ENCODE measurements at places on chromosomes 16 and 17.

DNA sequence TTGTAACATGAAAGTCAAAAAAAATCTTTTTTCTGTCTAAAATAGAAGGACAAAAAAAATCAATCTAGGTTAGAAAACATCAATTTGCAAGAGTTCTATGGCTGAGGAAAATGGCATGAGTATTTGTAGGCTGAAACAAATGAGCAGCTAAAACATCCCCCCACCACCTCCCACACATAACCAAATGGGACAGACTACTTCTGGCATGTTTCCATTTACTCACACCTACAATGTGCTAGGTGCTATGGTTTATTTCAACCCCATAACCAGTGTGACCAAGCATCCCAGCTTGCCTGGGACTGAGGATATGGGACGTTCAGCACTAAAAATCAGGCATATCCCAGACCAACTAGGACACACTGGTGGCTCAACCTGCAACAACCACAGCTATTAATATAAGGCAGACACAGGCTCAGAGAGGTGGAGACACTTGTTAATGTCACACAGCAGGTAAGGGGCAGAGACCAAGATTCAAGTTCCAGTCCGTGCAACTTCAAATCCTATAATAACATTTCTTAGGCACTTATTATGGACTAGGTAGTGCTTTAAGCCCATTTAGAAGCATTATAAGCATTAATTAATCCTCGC, 96.0 kb downstream of the XYLT1 start:
- DNase-seq = no peak

GRCh38 chr17:33113276-33113990, 121.8 kb downstream of the SPACA3 start:
- DNase-seq = no peak

- no peak for DNase-seq
Measured at GRCh38 chr17:28569446-28569845, 1.9 kb downstream of the PIGS start.

GRCh38 chr17:67412032-67412431, 35.0 kb downstream of the PITPNC1 start:
- DNase-seq = no peak

DNA sequence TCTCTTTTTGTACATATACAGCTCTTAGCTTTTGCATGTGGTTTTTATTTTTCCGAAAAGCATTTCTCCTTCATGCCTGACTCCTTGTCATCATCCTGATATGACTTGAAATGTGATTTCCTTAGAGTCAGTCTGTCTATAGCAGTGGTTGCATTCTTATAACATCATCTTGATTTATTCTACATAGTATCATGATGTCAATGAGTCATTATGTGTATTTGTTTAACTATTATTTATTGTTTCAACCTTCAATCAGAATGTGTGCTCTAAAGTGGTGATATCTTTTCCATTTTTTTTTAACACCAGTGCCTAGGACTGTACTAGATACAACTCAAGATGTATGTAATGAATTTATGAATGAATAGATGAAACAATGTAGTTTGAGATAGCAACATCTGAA, 354.9 kb upstream of the CDH8 start:
- DNase-seq = no peak

- DNase-seq = no peak
Measured at GRCh38 chr16:48014349-48015135, 141.3 kb downstream of the ABCC12 start.

DNA sequence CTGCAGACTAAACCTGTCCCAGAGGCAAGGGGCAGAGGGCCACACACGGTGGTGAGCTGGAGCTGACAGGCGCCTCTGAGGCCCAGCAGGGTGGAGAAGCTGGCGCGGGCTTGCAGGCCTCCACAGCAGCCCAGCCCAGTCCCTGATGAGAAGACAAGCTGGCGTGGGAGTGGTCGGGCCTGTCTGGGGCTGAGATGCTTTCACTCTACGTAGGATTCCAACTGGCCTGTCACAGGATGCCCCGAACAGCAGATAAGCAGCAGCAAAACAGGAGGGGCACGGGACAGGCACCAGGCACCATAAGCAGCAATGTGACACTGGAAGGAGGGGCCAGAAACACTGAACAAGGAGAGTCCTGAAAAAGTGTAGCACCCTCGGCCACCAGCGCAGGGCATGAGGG, 40.1 kb downstream of the PEMT start:
- no peak for DNase-seq

DNA sequence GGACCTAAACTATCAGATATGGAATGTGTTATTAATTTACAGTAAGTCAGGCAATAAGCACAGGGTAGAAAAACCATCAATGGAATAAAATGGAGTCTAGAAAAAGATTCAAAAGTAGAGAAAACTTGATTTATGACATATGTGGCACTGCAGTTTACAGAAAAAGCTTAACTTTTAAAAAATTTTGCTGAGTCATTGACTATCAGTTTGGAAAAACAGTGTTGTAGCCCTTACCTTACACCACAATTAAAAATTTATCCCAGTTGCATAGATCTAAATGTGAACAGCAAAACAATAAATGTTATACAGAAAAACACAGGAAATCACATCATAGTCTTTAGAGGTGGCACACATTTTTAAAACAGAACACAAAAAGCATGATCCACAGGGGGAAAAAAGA, 108.5 kb downstream of the USP22 start:
- DNase-seq = no peak

GRCh38 chr16:11073407-11073999, 129.1 kb downstream of the CLEC16A start:
- no peak for DNase-seq

GRCh38 chr16:87380881-87381280, 2.7 kb downstream of the FBXO31 start:
- DNase-seq = no peak

GRCh38 chr16:13558752-13559151, 361.2 kb upstream of the ERCC4 start:
- no peak for DNase-seq

DNA sequence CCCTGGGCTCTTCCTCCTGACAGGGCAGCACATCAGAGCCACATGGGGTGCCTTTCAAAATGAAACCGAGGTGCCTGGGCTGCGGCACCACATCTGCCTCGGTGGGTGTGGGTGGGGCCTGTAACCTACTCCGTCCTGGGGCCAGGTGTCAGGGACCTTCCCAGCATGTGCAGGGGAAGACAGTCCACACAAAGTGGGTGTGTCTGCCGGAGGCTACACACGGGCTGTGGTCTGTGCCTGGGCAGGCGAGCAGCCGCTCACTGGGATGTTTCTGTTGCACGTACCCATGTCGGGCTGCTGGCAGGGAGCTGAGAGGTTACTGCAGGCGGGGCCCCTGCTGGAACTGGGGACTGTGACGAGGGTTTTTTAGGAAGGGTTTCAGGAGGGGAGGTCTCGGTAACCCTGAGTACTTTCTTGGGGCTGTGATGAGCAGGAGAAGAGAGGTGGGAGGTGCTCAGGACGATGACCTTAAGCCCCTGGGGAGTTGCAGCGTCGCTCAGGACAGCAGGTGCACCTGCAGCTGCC, 351.2 kb downstream of the SEC14L1 start:
- DNase-seq = no peak

- no peak for DNase-seq
Measured at GRCh38 chr16:23469814-23470213, 16.8 kb upstream of the COG7 start.

DNA sequence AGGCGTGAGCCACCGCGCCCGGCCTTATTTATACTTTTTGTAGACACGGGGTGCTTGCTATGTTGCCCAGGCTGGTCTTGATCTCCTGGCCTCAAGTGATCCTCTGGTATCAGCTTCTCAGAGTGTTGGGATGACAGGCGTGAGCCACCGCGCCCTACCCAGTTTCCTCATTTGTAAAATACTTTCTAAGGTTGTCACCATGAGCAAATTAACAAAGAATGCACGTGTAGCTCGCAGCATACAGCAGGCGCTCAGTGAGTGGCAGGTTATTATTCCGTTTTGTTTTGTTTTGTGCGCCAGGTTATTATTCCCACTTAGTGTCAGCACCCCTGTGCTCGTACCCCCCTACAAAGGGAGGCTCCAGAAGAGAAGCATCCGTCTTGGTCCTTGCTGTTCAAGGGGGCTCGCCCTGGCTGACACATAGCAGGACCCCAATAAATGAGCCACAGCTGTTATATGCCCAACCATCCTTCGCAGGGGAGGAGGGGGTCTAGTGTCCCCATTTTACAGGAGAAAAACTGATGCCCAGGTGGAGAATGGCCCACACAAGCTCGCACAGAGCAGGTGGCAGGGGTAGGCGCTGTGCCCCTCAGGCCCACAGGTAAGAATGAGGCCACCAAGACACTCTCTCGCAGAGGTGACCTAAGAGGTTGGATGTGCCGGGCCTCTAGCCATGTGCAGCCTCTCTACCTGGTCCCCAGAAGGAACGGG, 686 bp upstream of the MIEF2 start:
- DNase-seq = no peak

- DNase-seq = no peak
Measured at GRCh38 chr16:76503091-76503490, 225.9 kb downstream of the CNTNAP4 start.

GRCh38 chr17:66636111-66636510, 198.8 kb upstream of the CACNG5 start:
- no peak for DNase-seq

- no peak for DNase-seq
Measured at GRCh38 chr16:88758227-88758943, 26.6 kb downstream of the PIEZO1 start.

DNA sequence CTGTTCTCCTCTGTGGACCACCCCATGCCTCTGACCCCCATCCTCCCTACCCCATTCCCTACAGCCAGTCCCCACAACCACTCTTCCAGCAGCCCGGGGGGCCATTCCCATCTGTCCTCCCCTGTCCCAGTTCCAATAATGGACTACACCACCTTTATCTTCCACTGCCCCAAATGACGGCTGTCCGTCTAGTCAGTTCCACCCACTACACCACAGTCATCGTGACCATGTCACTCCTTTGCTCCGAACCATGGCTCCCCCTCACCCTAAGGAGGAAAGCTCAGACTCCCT, 15.3 kb downstream of the PDP2 start:
- no peak for DNase-seq

- no peak for DNase-seq
Measured at GRCh38 chr16:22311520-22311919, 14.3 kb downstream of the POLR3E start.

GRCh38 chr16:81514041-81514559, 69.5 kb downstream of the CMIP start:
- no peak for DNase-seq

- no peak for DNase-seq
Measured at GRCh38 chr17:82000803-82001570, 21.7 kb downstream of the CENPX start.

GRCh38 chr17:63946440-63947363, 14.6 kb upstream of the CD79B start:
- DNase-seq = no peak

- DNase-seq = no peak
Measured at GRCh38 chr17:50114849-50115357, 15.1 kb downstream of the SAMD14 start.

GRCh38 chr17:68807998-68808772, 147.0 kb downstream of the ABCA8 start:
- DNase-seq = no peak

DNA sequence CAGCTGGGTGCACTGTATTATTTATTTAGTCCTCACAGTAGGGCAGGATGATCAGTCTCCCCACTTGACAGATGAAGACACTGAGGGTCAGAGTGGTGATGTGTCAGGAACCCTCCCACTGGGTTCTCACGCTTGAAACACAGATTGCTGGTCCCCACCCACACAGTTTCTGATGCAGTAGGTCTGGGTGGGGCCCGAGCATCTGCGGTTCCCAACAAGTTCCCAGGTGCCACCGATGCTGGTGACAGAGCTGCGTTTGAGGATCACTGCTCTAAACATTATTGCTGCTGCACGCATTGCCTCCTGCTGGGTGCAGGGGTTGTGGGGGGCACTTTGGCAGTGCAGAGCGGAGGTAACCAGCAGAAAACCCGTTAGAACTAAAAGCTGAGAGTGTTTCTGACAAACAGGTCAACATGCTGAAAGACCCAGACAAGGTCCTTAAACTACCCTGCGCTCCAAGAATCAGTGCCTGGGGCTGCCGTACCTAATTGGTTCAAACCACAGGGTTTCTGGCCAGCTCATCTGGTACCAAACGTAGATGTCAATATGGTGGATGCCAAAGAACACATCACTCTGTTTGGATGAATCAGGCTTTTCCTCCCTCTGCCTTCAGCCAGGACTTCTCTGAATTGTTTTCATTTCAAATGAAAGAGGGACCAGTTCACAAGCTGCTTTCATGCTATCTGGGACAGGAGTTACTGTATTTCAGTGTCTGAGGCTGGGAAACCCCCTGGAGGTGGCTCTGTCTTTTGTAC, 76.0 kb downstream of the ABCC1 start:
- DNase-seq = peak; percentile 49

- DNase-seq = no peak
Measured at GRCh38 chr17:72169823-72170222, 49.0 kb downstream of the SOX9 start.

GRCh38 chr16:4936181-4936990, 562 bp downstream of the PPL start:
- DNase-seq = no peak

DNA sequence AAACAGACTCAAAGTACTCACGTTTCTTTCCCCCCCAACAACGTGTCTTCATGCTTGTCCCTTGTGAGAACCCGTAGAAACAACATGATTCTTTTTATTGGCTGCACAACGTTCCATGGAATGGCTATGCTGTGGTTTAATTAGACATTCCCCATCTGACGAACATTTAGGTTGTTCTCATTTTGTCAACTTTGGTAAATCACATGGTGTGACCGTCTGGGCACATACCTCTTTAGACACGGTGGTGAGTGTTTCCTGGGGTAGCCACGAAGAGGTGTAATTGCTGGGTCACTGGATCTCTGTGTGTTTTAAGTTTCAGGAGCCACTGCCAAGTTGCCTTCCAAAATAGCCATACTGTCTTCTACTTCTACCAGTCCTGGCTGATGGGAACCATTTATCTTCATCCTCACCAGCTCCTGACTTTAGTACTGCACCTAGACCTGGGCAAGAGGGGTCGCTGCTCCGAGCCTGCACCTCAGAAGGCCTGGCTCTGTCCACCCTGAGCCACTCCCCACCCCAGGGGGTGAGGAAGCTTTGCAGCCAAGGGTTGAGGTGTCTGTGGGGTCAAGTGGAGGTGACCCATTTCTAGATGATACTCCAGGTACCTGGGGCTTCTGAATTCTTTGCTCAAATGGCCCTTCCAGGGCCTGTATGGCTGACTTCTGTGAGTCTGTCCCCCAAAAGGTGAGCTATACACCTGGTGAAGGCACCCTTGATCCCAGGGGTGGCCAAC, 84.7 kb downstream of the IRX5 start:
- no peak for DNase-seq

GRCh38 chr17:15341385-15341849, at the start of gene TEKT3:
TSS of gene TEKT3 (minus strand) at chr17:15341597. CDS start at chr17:15331585, 10,012 bp downstream.
- no peak for DNase-seq

DNA sequence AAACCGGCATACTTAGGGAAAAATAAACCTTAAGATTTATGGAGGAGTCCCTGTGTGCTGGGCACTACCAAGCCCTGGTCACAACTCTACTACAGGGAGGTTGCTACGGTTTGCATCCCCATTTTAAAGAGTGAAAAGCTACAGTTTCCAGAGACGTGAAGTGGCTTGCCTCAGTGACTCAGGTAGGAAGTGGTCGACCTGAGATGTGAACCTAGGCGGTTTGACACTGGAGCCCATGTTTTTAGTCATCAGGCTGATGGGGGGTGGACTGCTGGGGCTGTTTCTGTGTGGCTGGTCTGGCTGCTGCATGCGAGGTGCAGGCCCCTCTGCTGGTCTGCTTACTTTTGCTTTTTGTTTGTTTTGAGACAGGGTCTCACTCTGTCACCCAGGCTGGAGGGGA, 6.6 kb downstream of the COX6A2 start:
- peak; percentile 44 for DNase-seq

Data from activated CD8-positive, alpha-beta memory T cell treated with anti-CD3 and anti-CD28 coated beads for 4 hours (primary cell).